ENCODE measurements at places on chromosomes 6 and 20.
A peak's percentile ranks its signal among the peaks of the same experiment; 100 is the strongest.

DNA sequence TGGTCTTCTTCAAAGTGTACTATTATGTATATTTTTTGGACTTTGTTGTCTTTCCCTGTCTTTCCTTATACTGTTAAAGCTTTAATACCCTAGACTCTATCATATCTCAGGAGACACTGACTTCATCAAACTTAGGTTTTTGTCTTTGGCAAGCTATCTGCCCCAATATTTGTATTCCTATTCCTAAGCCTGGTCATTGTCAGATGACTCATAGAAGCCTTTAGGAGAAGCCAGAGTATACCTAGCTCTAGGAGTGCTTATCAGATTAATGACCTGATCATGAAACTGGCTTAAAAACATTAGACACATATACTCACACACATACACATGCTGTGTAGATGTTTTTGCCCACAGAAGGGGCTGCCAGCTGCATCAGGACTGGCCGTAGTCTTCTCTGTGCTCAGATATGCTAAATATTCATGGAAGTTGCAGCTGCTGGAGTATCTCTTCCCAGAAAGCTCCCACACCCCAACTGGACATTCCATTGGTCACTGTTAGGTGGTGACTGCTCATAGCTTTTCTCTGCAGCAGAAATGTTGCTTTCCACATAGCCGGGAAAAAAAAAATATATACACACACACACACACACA lies 102.0 kb downstream of the ANKS1A start:
- no peak for DNase-seq

GRCh38 chr6:15410752-15411151 lies 164.9 kb downstream of the JARID2 start:
- DNase-seq: no peak

- peak; percentile 80 for DNase-seq
Observed at GRCh38 chr20:32357375-32357868, 709 bp upstream of the ASXL1 start.

DNA sequence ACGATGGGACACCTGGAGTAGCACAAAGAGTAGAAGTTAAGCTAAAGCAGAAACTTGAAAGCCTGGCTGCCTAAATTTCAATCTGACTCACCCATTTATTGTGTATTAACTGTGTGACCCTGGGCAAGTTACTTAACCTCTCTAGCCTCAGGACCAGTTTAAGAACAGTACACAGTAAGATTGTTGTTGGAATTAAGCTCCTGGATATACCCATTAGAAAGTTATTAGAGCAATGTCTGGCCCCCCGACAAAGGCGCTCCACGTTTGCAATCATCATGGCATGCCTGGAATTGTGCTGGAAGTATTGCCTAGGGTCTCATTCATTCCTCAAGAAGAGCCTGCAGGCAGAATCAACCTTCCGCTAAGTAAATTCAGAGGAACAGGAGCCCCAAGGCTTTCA lies 1.4 kb downstream of the SDC4 start:
- no peak for DNase-seq

DNA sequence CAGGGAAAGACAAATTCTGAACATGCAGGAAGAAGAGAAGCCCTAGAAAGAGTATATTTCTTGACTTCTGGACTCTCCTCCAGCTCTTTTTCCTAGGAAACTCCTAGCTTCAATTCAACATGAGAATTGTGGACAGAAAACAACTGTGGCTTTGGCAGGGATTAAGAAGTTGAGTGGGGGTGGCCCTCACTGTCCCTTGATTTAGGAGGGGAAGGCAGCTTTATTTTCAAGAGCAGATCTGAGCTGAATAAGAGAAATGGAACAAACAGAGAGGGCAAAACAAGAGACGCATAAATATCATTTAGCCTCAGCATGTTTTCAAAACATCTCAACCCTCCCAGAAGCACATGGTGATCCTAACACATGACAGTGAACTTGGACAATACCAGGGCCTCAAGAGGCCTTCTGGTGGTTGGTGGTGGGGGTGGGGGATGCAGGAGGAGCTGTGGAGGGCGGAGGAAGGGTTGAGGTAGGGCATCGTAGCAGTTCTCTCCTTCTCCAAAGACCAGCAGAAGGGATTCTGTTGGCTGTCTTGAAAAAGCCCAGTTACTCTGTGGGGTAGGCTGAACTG lies 21.1 kb upstream of the TAGAP start:
- no peak for DNase-seq

DNA sequence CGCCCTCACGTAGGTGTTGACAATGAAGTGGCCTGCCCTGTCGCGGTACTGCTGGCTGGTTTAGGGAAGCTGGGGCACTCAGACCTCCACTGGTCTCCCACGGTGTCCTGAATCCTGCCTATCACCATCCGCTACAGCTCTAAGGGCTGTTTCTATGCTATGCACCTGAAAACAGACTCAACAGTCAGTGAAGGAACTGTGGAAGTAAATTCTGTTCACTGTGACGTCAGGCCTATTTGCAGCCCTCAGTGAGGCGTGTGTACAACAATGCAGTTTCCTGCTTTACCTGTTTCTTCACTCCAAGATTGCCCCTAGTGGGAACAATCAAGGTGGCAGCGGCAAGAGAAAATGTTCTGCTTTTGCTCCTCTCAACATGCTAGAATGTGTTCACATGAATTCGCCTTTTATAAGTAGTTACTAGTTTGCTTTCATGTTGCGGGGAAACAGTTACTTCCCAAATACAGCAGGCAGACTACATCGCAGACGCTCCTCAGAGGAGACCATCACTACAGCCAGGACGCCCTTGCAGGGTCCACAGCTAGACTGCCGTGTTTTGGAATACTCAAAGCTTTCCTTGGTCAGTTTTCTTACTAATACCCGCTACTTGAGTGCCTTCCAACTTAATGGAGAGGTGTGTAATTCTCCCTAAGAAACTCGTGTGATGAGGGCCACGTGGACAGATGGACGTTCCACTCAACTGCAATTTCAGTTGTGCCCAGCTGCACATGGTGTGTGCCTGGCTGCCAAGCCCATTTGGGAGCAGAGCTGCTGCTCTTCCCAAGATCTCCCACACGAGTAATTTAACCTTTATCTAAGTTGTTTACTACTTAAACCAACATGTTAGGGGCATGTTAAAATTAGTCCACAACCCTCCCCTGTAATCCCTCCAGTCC lies 25.4 kb downstream of the DIDO1 start:
- DNase-seq: peak; percentile 81

DNA sequence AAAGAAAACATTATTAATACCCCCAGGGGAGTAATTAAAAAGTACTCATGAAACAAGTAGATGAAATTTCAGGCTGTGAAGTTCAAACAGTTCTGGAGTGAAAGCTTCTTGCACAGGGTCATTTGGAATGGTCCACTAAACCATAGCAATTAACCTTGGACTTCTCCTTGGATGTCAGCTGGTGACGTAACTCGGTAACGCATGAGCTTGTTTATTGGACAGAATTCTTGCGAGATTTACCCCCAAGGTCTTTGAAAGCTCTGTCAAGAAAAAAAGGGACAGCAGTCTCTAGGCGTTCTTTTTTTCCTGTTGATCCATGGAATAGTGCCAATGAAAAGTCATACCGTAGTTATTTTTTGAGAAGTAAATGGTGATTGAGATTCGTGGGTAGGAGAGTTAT lies 2.2 kb downstream of the CD83 start:
- no peak for DNase-seq

GRCh38 chr6:3415082-3415453 lies 41.8 kb downstream of the SLC22A23 start:
- no peak for DNase-seq

- no peak for DNase-seq
Observed at GRCh38 chr6:67073938-67074337, 1366.9 kb upstream of the EYS start.

- DNase-seq: no peak
Observed at GRCh38 chr6:151070631-151071051, 169.1 kb upstream of the AKAP12 start.

- peak; percentile 50 for DNase-seq
Observed at GRCh38 chr6:157034436-157035230, 257.5 kb downstream of the ARID1B start.

DNA sequence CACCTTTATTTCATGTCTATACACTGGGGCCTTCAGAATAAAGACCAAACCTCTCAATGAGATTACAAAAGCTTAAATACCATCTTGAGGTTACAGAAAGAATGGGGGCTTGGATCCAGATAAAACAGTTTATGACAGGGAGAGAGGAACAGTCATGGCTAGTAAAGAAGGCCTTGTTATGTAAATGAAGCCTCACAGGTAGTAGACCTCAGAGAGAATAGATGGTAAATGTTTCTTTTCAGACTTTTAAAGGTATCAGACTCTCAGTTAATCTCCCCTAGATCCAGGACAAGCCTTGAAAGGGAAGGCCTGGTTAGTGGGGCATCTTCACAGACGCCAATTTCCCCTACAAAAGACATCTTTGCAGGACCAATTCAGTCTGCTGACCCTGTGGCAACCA lies 1325.6 kb downstream of the HACE1 start:
- DNase-seq: no peak

GRCh38 chr6:46894433-46894832 lies 27.3 kb downstream of the ADGRF5 start:
- peak; percentile 41 for DNase-seq

DNA sequence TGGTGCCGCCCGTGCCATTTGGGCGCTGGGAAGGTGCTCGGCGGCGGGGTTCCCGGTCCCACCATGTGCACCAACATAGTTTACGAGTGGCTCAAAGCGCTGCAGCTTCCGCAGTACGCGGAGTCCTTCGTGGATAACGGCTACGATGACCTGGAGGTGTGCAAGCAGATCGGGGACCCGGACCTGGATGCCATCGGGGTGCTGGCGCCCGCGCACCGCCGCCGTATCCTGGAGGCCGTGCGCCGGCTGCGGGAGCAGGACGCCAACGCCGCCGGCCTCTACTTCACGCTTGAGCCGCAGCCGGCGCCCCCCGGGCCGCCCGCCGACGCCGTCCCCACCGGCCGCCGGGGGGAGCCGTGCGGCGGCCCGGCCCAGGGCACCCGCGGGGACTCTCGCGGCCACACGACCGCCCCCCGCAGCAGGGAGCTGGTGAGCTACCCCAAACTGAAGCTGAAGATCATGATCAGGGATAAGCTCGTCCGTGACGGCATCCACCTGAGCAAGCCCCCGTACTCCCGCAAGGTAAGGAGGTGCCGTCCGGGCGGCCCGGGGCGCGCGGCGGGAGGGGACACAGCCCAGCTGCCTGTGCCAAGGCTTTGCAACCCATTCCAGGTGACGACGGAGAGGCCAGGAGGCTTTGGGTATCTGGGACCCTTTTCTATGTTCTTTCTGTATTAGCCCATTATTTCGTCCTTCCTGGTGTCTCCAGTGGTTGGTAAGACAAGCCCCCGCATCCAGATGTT lies 547 bp downstream of the SAMD5 start:
- DNase-seq: peak; percentile 52

Measured in hepatocyte (in vitro differentiated cells).